HFFc6 (cell line): ENCODE measurements at places on chromosomes 3 and 15.

DNA sequence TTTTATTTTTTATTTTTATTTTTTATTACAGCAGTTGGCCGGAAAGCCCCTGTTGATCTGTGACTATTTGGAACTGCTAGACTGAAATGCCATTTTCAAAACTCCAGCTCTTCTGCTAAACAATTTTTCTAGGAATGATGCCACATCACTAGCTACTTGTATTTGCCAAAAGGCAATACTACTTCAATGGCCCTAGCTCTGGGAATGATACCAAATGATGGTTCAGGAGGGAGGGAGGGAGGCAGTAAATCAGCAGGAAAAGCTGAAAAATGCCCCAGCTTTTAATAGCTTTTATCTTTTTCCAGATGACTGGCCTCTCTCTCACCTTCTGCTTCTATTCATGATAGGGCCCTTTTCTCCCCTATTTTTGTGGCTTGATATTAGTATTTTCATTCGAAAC is 2.6 kb upstream of the CHL1 start:
- no peak for DNase-seq

DNA sequence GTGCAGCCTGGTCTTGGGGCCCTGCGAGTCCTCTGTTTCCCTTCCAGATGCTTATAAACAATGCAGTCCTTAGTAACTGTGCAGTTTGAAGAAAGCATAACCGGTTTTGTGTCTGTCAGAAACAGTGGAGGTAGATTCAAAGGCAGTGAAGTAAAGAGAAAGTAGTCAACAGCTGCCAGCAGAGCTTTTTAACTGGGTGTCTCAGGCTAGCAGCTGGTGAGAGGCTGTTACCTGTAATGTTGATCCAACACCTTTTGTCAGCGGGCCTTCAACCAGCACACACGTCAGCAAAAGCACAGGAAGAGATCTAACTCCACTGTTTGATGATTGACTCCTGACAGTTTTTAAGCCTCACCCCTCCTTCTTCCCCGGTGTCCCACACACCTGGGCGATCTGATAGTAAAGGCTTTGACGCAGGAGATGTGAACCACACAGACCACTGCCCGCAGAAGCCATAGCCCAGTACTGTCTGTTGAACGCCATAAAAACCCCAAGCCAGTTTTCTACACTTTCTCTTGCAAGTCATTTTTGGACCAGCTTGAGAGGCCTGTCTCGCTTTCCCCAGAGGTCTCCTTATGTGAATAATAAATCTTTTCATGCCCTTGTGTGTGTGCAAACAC is 178.0 kb downstream of the FMN1 start:
- DNase-seq, result no peak

DNA sequence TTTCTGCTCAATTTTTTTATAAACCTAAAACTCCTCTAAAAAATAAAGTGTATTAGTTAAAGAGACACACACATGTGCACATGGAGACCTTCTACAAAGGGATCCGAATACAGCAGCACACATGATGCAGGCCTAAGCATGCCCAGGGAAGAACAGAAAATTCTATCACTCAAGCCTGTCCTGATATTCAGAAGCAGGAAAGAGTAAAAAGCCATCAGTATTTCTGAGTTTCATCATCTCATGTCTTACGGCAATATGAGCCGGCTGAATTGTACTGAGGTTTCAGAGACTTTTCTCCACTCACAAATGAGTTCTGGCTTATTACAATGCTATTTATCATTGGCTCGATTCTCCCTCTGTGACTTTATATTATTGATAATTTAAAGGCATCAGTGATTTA is 97.5 kb downstream of the CADPS start:
- DNase-seq, result no peak

DNA sequence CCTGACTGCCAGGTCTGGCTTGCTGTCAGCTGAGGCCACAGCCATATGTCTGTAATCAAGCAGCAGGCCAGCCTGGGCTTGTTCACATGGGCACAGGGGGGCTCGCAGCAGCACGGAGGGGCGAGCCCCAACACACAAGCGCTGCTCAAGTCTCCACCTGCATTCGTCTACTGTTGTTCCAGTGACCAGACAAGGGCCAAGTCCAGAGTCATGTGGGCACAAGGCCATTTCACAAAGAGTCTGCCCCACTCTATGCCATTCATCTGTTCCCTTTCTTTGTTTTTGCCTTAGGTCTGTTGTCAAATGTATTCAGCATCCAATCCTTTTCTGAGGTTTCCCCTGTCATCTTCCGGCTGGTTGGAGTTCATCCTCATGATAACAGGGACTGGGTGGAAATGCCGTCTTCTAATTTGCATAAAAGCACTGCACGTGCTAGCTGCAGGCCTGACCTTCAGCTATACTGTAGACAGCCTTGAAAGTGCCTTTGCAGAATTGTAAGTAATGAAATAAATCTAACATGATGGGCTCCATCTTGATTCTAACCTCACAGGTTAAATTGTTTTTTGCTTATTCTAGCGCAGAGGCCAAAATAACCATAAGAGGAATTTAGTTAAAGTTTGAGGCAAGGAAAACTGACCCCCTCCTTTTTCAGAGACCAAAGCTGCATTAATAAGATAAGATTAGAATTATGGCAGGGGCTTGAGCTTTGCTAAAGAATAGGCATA is 28.6 kb upstream of the KBTBD12 start:
- DNase-seq, result no peak

GRCh38 chr3:168088106-168088720 is 7.5 kb downstream of the GOLIM4 start:
- DNase-seq, result no peak

- DNase-seq, result no peak
These were observed 93.2 kb downstream of the GHSR start for GRCh38 chr3:172354931-172355499.

DNA sequence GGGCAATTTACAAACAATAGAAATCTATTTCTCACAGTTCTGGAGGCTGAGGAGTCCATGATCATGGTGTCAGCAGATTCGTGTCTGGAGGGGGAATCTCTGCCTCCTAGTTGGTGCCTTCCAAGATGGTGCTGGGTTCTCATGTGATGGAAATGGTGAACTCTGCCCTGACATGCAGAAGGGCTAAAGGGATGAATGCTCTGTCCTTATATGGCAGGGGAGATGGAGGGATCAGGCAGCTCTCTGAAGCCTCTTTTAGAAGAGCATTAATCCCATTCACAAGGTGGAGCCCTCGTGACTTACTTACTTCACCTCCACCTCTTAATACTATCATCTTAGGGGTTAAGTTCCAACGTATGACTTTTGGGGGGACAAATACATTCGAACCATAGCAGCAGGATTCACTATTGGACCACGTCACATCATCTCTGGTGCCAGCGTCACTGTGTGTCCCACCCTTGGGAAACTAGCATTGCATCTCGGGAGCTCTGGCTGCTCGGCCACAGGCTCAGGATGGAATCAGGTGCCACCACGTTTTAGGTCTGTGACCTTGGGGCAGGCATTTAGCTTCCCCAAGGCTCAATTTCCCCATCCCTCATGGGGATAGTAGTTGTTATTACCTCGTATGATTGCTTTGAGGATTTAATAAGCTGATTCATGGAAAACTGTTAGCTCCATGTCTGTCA is 53.0 kb downstream of the SV2B start:
- no peak for DNase-seq
